ENCODE measurements at places on chromosomes 12 and 14.

- DNase-seq, result no peak
These were observed 36.4 kb upstream of the VASH1 start for GRCh38 chr14:76724651-76725550.

DNA sequence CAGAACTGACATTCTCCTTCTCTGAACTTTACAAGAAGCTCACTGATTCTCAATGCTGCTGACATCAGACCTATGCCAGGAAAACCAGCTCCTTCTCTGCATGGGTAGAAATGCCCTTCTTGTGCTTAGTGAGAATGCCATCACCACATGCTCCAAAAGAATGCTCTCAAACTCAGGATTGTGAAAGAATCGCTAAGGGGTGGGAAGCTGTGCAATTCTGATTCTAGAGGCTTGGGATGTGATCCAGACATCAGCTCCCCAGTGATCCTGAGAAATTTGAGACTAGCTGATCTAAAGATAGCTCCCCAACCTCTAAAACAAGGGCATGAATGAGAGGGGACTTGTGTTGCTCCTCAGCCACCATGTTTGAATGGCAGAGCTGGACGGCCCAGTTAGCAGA, 113.2 kb downstream of the DPF3 start:
- no peak for DNase-seq

- DNase-seq, result no peak
These were observed 32.6 kb downstream of the EGLN3 start for GRCh38 chr14:33918256-33918655.

DNA sequence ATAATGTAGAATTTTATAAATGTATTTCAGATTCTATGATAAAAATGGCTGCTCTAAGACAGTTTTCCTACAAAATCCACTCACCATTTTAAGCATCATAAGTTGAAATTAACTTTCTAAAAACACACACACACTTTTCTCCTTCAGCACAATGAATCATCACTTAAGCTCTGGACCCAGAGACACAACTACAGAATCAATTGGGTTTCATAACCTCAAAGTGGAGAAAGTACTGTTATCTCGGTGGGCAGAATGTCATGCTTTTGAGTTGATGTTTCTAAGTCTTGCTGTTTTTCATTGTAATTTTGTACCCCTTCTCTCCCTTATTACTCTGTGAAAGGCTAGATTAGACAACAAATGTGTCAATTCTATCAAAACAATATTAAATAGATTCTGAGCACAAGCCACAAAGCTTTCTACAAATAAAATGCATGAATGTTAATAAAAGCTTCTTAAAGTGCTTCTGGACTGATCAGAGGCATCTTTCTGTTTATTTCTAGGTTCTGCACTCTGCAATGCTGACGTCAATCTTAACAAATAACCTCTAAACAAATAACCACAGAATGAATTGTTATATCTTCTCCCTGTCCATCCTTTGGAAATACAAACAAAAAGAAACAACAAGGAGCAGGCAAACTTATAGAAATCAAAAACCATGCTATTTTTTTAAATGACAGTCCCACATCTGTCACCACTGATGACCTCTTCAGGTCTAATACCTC, 8.2 kb downstream of the IPO8 start:
- DNase-seq, result no peak

DNA sequence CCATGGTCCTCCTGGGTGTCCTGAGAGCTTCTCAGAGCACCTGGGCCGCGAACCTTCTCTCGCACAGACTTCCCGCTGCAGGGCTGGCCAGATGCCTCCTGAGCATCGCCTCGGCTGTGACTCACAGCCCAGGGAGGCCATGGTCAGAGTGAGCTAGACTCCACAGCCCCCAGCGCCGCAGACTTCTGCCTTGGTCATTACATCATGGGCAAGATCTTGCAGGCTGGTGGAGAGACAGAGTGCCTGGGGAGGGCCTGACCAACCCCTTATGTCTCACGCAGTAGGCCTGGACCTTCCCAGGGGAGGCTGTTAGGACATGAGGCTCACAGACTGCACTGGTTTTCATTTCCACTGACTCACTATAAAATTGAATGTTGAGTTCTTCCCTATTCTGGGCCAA, 41.8 kb downstream of the SMOC1 start:
- no peak for DNase-seq

DNA sequence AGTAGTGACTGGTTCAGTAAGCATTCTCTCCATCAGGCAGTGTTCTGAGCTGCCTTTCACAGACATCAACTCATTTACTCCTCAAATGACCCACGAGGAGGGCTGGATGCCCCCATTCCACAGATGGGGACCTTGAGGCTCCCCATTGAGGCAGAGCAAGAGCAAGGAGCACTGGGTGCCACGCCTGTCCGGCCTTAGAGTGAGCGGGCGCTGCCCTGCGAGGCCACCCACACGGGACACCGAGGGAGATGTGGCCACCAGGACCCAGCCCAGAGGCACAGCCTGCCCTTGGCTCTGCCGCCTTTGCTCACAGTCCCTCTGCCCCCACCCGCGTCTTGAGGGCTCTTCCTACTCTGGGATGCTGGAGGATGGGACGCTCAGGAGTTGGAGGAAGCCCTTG, 3.0 kb downstream of the FBRSL1 start:
- no peak for DNase-seq

- DNase-seq, result no peak
These were observed 76.9 kb upstream of the ANO4 start for GRCh38 chr12:100717733-100718067.

DNA sequence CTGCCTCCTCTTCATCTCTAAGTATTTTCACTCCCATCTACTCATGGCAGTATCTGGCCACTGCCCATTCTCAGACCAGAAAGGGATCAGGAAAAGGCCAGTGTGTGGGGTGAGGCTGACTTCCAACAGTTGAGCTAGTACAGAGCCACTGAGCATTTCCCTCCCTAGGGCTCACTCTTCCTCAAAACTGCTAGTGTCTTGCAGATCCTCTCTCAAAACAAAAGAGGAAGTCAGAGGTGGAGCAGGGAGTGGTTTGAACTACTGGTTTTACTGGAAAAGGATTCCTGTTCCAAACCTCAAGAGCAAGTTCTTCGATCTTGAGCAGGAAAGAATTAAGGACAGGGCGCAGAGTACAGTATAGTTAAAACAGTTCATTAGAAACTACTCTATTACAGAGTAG, 11.7 kb upstream of the RNASE10 start:
- DNase-seq, result no peak

GRCh38 chr14:66698503-66698902, 190.6 kb downstream of the GPHN start:
- no peak for DNase-seq

DNA sequence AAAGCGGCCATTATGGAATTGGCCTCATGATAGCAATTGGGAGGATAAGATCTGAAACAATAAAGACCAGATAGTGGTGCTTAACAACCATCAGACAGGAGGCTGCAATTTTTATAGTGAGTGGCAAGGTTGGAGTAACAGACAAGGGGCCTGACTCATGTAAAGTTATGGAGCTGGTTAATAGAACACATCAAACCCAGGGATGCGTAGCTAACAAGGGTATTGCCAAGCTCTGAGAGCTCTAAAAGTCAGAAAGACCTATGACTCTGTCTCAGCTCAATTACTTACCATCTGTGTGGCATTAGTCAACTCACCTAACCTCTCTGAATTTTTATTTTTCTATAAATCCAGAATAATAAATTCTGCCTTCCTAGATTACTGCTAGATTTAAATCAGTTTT, 1731.5 kb upstream of the FLRT2 start:
- no peak for DNase-seq

DNA sequence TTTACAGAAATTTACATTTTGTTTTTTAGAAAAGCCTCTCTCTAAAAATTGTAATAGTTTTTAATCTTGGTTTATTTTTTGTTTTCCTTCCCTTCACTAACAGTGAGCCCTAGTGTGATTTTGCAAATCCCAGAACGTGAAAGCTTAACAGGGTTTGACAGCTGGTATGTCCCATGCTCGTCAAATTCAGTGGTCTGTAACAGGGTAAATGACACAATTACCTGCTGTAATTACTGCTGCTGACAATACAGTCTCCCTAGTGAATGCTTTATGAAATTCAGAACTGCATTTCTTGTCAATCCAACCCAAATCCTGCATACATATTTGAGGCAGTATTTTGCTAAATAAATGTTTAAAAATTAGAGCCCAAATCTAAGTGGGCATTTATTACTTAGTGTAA, 249.2 kb downstream of the NELL2 start:
- no peak for DNase-seq

DNA sequence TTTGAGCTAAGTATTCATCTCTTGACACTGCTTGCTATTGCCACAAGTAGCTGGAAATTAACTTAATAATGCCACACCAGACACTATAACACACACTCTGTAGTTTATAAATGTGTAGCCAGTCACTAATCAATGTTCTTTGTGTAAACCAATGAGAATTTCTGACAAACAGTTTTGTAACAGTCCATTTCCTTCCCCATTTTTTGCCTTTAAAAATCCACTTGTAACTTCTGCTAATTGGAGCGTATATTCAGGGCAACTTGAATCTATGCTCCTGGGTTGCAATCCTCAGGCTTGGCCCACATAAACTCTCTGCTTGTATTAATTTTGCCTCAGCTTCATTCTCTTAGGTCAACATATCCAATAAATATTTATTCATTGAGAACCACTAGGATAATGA, 125.0 kb upstream of the DHRS4 start:
- DNase-seq, result no peak

- DNase-seq, result no peak
These were observed 9.7 kb downstream of the PDE6H start for GRCh38 chr12:14982562-14982961.
